ENCODE measurements at places on chromosomes 16 and 17.

DNA sequence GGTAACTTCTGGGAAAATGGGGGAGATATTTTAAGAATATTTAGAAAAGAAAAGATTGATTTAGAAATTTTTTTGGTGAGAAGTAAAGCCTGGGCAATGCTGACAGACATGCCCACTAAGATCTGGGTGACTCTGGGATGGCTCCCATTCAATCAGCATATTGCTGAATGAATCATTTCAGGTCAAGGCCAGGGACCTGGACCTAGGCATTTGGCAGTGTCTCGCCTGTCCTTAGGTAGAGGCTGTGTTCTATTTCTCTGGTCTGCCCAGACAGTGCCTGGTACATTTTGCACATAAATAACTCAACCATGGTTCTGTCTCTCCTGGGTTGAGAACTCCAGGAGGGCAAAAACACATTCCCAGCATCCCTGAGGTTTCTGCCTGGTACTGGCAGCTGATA lies 39.9 kb downstream of the SMPD3 start:
- DNase-seq: no peak

GRCh38 chr16:50152351-50152806 lies 727 bp upstream of the TENT4B start:
- no peak for DNase-seq

- DNase-seq: no peak
These were observed 8.9 kb upstream of the WSCD1 start for GRCh38 chr17:6061290-6061689.

GRCh38 chr17:13874817-13875216 lies 194.5 kb upstream of the COX10 start:
- DNase-seq: no peak

DNA sequence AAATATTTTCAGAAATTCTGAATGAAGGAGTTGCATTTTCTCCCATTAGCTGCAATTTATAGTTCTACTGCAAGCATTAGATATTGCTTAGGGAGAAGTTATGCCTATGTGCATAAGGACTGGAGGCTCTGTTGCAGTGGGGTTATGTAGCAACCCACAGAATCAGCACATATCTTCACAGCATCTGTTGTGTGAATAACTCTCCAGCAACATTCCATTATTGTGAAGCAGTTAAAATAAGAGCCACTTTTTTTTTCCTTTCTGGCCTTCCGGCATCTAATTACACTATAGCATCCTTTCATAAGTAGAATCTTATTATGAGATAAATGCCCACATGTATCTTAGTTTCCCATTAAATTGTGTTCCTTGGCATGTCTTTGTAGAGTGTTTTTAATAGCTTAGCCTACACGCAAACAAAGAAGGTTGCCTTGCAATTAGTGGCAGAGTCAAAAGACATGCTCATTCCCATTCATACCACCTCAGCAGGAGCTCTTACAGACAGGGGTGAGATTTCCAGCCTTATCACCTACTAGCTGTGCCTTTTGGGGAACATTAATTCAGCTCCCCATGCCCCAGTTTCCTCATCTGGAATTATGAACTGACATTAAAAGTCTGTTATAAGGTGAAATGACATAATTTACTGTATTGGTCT lies 596.0 kb upstream of the GOT2 start:
- DNase-seq: no peak

GRCh38 chr16:14193316-14193871 lies 122.3 kb downstream of the MRTFB start:
- no peak for DNase-seq

- DNase-seq: no peak
These were observed 2.0 kb downstream of the KDM6B start for GRCh38 chr17:7835814-7836595.

DNA sequence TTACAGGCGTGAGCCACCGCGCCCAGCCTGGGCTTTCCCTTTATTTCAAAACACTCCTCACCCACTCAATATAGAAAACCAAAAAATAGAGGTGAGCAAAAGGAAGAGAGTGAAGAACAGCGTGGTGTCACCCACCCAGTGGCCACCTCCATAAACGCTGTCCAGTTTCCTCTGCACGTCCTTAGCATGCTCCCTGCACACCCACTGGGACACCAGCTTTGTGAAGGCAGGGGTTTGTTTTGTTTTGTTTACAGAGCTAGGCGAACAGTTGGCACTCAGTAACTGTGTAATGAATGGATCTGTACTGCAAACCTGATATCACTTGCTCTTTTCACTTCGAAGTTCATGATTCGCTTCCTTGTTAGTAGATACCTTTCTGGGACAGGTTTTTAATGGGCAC lies 73.0 kb downstream of the PRKCB start:
- DNase-seq: no peak

DNA sequence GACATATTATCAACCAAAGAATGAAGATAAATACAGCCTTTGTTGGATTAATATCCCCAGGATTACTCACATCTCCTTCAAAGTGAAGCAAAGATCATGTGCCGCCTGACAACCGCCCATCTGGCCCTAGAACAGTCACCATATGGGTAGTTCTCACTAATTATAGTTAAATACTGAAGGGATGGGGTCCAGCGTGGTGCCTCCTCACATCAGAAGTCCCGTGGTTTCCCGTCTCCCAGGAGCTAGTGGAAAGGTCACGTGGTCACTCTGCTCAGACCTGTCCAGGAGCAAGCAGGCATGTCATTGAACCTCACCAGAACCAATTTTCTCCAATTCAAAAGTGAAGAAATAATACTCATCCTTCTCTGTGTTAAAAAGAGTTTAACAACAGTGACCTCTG lies 434.5 kb downstream of the SHISA9 start:
- DNase-seq: no peak

DNA sequence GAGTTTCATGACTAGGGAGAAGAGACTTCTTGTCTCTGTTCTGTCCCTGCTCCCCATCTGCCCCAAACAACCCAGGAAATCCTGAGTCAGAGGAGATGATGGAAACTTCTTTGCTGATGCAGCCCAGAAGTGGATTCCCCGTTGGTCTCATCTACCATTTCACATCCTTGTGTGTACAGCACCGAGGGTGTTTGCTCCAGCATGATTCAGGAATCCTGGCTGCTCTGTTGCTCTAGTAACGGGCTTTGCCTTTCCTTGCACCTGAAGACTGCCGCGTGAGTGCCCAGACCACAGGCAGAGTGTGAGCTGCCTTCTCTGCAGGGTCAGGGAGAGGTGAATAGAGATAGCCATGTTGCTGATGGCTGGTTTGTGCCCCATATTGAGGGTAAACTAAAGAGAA lies 408.4 kb downstream of the CPPED1 start:
- DNase-seq: no peak

- DNase-seq: no peak
These were observed 115.4 kb downstream of the USP22 start for GRCh38 chr17:20927308-20927977.

GRCh38 chr16:70683146-70683944 lies 2.5 kb downstream of the MTSS2 start:
- DNase-seq: no peak

DNA sequence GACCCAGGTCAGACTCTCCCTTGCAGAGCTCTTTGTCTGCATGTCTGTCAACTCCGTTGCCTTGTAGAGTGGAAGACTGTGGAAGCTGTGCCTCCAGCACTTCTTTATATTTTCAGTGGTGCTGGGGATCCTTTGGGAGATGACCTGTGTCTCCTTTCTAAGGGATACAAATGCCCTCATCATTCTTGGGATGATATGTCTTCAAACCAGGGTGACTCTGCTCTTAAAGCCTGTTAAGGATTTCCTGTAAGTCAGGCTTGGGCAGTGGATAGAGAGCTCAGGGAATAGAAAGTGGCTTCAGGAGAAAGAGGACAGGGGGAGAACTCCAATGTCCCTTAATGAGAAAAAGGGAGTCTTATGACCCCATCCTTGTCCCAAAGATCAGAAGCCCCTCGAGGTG lies 1.5 kb downstream of the HOXB3 start:
- no peak for DNase-seq

DNA sequence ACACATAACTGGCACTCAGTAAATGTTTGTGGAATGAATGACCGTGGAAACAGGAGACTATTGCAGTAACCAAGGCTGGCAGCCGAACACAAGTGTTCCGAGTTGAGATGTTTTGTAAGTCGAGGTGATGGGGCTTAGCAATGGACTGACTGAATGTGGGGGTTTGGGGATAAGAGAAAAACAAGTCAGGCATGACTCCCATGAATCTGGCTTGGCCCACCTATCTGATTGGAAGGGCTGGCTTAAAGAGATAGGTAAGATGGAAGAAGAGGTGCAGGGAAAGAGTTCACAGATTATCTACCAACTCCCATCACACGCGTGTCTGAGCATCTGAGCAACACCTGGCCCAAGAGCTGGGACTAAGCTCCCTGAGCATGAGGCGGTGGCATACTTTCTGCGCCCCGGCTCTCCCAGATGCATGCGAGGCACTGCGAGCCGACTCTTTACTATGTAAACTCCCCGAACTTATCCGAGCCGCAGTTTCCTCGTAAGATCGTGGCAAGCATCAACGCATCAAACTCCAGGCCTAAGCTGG lies 539 bp downstream of the IFT20 start:
- DNase-seq: no peak

GRCh38 chr17:14831491-14831890 lies 433.6 kb downstream of the PMP22 start:
- DNase-seq: no peak

- no peak for DNase-seq
These were observed 39.4 kb upstream of the CHMP6 start for GRCh38 chr17:80952291-80952690.

- no peak for DNase-seq
These were observed 16.2 kb downstream of the MARCHF10 start for GRCh38 chr17:62791767-62792446.

- DNase-seq: no peak
These were observed 5.2 kb upstream of the TOB1 start for GRCh38 chr17:50871364-50871763.

- no peak for DNase-seq
These were observed 57.3 kb downstream of the ZFPM1 start for GRCh38 chr16:88510091-88510994.

GRCh38 chr17:1559047-1560043 lies 3.2 kb downstream of the PITPNA start:
- no peak for DNase-seq

GRCh38 chr17:38872671-38873385 lies 3.0 kb downstream of the LASP1 start:
- DNase-seq: no peak
